GM20000 (cell line): ENCODE measurements at places on chromosomes 16 and 17.
A peak's percentile ranks its signal among the peaks of the same experiment; 100 is the strongest.

GRCh38 chr16:57534881-57535658, 1.3 kb downstream of the CCDC102A start:
- peak; percentile 25 for DNase-seq

DNA sequence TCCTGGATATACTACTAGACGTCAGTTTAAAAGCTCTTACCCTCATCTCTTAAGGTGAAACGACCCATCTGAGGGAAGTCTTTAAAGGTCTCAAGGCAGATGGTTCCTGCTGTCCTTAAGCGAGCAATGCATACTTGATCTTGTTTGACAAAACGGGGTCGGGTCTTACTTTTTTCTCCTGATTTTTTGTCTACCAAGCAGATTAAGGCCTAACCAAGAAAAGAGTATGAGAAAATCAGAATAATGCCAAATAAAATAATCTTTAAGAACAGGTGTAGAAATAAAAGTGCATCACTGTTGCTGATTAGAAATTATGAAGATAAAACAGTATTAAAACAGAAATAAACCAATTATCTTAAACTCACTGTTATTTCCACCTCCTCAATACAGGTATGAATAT, 24.4 kb upstream of the RSL1D1 start:
- DNase-seq: no peak

DNA sequence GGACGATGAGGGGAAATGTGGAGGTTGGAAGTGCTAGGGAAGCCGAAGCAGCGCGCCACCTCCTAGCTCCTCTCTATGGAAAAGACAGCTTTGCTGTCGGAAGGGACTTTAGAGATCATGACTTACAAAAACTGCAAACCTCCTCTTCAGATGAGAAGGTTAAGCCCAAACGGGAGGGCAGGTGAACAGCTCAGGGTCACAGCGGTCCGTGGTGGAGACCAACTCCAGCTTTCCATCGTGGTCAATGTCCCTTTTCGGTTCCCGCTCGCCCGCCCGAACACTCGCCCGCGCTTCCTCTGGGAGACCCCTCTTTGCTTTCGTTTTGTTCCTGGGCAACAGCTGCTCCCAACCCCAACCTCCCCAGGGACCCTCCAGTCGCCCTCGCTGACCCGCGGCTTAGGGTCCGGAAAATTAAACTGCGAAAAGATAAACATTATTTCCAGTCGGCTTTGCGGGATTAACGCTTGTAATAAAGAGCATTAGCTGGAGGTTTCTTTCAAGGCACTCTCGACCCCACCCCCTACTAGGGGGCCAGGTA, 7.7 kb downstream of the IRX6 start:
- DNase-seq: no peak

DNA sequence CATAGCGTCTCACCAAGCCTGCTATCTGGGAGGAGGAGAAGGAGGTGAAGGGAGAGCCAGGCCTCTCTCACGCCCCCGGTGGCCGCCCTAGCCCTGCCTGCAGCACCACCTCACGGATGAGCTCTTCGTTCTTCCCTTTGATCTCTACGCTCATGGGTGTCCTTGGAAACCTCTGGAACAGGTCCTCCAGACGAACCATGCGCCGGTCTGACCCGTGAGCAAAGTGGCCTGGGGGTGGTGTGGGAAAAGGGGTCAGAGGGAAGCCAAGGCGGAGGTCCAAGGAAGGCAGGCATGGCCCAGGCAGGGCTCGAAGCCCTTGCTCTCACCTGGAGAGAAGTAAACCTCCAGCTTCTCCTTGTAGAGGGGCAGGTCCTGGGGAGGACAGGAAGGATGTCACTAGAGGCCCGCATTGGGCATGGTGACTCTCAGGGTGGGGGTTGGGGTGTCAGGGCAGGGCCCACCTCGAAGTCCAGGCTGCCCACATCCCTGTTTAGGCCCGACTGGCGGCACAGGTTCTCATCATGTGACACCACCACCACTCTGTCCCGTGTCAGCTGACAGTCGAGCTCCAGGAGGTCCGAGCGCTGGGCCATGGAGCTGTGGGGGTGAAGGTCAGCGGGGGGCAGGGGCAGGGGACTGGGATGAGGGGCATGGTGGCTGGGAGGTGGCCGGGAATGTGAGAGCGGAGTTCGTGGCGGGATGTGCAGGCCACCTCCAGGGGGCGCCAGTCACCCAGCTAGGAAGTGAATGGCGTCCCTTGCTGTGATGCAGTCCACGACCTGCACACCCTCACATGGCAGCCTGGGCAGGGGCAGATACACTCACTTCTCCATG, 923 bp downstream of the GDPD3 start:
- peak; percentile 81 for DNase-seq

DNA sequence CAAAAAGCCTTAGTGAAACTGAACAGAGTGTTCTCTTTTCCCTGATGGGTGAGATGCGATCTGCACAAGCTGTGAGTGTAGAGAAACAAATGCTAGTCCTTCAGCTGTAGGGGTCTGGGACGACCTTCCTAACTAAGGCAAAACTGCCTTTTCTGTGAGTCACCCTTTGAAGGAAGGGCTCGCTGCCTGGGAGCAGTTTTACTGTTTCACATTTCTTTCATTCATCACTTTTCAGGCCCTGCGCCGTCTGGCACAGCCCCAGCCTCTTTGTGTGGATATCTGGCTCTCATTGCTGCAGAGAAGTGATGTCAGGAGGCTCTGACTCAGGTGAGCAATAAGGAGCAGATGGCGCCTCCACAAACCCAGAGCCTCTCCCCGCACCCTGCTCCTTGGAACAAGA, 57.4 kb downstream of the HS3ST3A1 start:
- DNase-seq: no peak

- no peak for DNase-seq
Observed at GRCh38 chr16:87115646-87116045, 201.5 kb downstream of the C16orf95 start.

- DNase-seq: no peak
Observed at GRCh38 chr17:31825961-31826691, 32.9 kb downstream of the COPRS start.

GRCh38 chr17:14748036-14748710, 447.3 kb downstream of the HS3ST3B1 start:
- DNase-seq: no peak

DNA sequence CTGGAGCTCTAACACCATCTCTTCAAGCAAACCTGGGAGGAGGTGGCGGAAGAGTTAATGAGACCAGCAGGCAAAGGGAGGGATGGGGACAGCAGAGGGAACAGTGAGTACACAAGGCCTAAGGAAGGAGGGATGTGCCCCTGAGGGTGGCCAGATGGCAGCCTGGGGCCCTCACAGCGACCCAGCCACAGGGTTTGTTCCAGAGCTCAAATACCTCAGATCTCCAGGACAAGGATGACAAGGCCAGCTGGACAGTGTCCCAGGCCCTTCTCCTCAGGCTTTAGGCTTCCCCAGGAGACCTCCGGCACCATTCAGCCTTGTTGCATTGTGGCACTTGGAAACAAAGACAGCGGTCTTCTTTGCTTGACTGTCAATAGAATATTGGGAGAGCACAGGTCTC, 14.9 kb downstream of the CDIP1 start:
- no peak for DNase-seq

- no peak for DNase-seq
Observed at GRCh38 chr17:7133424-7133823, 18.8 kb upstream of the ASGR2 start.

DNA sequence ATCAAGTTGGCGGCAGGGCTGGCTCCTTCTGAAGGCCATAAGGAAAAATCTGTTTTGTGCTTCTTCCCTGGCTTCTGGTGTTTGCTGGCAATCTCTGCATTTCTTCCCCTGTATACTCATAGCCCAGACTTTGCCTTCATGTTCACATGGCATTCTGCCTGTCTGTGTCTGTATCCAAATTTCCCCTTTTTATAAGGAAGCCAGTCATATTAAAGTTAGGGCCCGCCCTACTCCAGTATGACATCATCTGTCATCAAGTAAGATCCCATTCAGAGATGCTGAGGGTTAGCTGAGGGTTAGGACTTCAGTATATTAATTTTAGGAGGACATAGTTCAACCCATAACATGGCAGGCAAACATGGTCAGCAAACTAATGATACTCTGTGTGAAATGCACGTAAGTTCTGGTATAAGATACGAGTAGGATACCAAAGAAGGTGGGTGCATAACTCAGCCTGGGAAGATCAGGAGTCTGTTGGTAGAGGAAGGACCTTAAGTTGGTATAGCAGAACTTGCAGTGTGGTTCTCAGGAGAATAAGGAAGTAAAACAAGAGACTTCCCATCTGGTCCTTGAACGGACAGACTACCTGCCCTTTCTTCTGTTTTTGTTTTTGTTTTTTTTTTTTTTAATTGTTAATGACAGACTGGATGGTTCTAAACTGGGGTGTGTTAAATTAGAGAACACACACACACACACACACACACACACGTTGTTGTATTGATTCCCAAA, 13.9 kb downstream of the MAP2K6 start:
- DNase-seq: no peak

- no peak for DNase-seq
Observed at GRCh38 chr16:79192904-79193303, 407.6 kb downstream of the MAF start.

- peak; percentile 32 for DNase-seq
Observed at GRCh38 chr17:42378959-42379594, 9.2 kb downstream of the STAT3 start.

- no peak for DNase-seq
Observed at GRCh38 chr17:51128076-51128475, 7.4 kb upstream of the SPAG9 start.

GRCh38 chr17:1767358-1767757, 5.5 kb downstream of the SERPINF1 start:
- DNase-seq: no peak

DNA sequence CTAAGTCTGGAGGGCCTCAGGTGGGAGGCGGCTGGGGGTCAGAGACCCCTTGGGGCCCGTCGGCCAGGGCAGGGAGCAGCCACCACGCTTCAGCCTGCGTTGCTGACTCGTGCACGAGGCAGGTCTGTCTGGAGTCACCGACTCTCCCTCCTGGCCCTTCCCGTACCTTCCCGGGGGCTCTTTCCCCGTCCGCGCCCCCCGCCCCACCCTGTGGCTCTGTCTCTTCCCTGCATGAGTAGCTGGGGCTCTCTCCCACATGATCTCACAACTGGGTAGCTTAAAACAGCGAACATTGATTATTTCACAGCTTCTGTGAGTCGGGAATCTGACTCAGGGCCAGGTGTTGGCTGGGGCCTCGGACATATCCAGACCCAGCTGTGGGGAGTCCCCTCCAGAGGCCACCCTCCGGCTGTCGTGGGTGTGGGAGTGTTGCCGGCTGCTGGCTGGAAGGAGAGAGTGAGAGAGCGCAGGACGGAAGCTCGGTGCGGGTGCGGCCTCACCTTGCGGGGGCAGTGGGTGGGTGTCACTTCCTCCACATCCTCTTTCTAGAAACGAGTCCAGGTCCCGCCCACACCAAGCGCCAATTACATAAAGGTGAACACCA, 17.3 kb downstream of the BAHCC1 start:
- DNase-seq: peak; percentile 85

- DNase-seq: no peak
Observed at GRCh38 chr17:47299239-47299910, 24.4 kb upstream of the EFCAB13 start.

GRCh38 chr16:3971706-3972105, 91.2 kb upstream of the CREBBP start:
- no peak for DNase-seq

DNA sequence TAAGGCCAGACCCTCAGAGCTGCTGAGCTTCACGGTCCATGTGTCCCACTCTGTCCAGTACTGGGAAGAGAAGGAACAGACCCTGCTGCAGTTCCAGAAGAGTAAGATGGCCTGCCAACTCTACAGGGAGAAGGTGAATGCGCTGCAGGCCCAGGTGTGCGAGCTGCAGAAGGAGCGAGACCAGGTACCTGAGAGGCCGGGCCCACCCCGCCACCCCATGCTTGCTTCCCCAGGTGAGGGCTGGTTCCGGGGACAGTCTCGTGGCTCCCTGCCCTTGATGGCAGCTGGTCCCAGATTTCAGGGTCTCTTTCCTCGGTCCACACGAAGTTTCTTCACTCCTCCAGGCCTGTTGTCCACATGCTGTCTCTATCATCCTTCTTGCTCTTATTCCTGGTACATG, 20.9 kb downstream of the CARD14 start:
- DNase-seq: no peak

GRCh38 chr16:78399384-78399783, 299.9 kb downstream of the WWOX start:
- DNase-seq: no peak

DNA sequence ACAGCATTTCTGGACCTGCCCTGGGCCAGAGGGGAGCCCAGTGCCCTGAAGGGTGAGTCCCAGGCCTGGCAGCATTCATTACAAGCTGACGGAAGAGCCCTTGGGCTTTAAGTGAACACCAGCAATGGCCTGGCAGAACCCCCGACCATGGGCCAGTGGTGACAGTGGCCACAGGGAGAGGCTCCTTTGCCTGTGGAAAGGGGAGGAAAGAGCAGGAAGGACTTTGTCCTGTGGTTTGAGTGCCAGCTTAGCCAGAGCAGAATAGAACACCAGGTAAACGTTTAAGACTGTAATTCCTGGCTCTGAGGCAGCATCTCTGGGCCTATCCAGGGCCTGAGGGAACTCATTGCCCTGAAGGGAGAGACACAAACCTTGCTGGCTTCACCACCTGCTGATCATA, 34.3 kb upstream of the ATP2C2 start:
- no peak for DNase-seq

- DNase-seq: no peak
Observed at GRCh38 chr17:64357191-64357981, 33.3 kb downstream of the PECAM1 start.

GRCh38 chr16:667780-668518, at the start of gene RHOT2:
RHOT2 (plus strand) TSS chr16:668132; CDS start chr16:668200, 68 bp downstream.
- DNase-seq: peak; percentile 97

- DNase-seq: no peak
Observed at GRCh38 chr16:51050377-51050706, 100.7 kb downstream of the SALL1 start.

GRCh38 chr17:80152081-80152702, 5.3 kb upstream of the EIF4A3 start:
- DNase-seq: no peak

DNA sequence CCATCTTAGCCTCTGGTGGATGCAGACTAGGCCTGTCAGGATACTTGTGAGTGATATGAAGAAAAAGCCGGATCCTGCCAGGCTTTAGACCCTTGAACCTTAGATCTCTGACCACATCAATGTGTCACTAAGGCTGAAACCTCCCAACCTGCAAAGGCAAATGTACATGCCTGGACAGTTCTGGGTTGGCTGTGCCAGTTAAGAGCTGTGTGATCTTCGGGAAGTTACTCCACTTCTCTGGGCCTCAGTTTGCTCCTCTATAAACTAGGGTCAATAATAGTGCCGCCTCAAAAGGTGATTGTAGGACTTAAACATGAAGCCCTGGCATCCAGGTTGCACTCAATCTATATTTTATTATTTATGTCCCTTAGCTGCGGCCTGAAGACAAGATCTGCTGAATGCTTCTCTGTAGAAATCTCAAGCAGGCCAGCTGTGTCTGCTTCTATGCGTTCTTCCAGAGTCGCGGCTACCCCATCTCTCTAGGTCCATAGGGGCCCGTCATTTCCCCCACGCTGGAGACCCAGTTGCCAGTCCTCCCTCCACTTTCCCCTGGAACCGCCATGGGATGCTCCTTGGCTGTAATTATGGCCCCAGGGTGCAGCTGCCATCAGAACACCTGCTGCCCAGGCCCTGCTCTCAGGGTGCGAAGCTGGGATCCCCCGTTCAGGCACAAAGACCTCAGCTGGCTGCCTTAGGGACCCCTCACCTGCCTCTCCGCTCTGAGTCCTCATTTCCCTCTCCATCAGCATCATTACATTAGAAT, 50.2 kb downstream of the AKAP1 start:
- no peak for DNase-seq

- DNase-seq: no peak
Observed at GRCh38 chr16:88842806-88843205, 13.9 kb downstream of the GALNS start.
